ENCODE measurements at places on chromosomes 12 and 14.

DNA sequence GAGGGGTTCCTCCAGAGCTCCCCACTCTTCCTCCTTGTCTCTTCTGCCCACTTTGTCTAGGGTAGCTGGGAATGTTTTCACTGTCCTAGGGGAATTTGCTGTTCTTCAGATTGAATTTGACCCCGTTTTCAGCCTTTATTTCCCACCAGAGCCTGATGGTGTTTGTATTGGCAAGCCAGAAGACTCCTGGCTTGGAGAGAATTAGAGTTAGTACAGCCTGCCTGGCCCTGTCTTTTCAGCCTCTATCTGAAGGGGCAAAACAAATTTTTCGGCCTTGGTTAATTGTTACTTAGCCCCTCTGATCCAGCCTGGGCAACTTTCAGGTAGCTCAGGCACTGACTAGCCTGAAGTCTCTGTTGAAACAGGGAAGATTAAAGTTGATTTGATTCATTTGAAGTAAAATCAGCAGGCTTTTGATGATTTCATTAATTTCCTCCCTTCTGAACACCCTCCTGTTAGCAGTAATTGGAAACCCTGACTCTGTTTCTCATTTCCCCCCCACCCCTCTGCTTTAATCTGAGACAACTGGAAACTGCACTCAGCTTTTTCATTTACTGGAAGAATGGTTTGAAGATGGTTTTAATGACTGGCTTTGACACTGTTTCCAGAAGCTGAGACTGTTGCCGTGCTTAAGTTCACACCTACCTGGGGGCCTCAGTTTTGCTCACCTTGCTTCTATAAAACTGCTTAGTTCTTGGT, 63.3 kb downstream of the SUSD6 start:
- DNase-seq = peak; percentile 33

- DNase-seq = no peak
Measured at GRCh38 chr14:27623782-27624181, 1025.9 kb upstream of the NOVA1 start.

- no peak for DNase-seq
Measured at GRCh38 chr12:659090-659683, 4.1 kb downstream of the NINJ2 start.

- no peak for DNase-seq
Measured at GRCh38 chr14:102325791-102326345, 6.3 kb downstream of the ZNF839 start.

GRCh38 chr12:110733900-110734299, 8.8 kb downstream of the PPP1CC start:
- DNase-seq = no peak

GRCh38 chr14:94171208-94171607, 2.9 kb upstream of the PPP4R4 start:
- DNase-seq = no peak

DNA sequence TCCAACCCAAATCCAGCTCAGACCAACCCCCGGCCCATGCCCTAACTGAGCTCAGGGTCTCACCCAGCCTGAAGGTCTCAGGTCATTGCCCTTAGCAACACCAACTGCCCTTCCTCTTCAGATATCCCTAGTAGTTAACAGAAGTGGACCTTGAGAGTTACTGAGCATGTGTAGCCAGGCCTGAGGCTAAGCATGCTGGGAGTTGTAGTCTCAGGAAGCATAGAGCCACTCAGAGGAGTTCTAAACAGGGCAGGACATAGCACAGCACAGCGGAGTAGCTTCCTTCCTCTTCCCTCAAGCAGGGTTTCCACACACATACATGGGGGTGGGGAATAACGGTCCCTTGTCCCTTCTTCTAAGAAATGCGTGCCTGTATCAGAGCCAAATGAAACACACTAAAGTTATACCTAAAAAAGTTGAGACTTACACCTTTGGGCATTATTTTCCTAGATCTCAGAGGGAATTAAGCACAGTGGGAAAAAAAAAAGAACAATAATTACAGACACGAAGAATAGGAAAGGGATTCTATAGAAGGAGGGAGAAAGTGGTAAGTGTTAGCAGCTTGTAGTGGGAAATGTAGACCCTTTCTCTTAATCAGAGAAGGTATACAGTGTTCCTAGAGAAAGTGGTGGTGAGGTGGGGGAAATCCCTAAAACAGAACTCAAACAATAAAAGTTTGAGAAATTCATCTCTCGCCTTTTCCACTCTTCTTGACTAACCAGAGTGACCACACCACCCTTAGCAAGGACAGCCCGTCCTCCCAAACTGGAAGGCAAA, 4.4 kb downstream of the KMT2D start:
- DNase-seq = peak; percentile 32

GRCh38 chr14:49418789-49419188, 167.4 kb downstream of the RPS29 start:
- DNase-seq = no peak

DNA sequence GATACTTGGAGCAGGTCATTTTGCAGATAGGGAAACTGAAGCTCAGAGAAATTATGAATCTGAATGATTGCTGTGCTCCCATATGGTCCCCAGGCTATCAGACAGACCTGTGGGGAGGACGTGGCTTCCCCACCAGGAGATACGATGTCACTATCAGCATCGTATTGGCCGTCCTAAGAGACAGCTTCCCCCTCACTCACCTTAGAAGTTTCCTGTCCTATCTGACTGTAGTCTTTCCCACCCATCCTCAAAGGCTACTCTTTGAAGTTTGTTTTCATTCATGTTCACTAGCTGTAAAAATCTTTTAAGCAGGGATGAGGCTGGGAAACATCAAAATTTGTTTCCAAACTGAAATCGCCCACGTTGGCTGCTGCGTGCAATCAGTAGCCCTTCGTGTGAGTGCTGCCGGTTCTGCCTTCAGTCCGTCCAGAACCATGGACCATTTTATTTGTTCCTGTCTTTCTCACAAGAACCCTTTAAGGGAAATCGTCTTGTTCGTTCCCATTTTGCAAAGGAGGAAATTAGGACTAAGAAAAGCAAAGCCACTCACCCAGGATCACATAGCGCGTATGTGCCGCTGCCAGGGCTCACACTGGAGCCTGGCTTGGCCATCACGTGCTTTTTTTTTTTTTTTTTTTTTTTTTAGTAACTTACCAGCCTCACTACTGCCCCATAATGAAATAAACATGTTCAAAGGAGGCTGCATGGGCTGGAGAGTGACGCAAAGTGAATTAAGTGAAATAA, 1.0 kb upstream of the KDM2B start:
- DNase-seq = no peak

GRCh38 chr14:69046476-69046860, 67.4 kb upstream of the ACTN1 start:
- DNase-seq = no peak

DNA sequence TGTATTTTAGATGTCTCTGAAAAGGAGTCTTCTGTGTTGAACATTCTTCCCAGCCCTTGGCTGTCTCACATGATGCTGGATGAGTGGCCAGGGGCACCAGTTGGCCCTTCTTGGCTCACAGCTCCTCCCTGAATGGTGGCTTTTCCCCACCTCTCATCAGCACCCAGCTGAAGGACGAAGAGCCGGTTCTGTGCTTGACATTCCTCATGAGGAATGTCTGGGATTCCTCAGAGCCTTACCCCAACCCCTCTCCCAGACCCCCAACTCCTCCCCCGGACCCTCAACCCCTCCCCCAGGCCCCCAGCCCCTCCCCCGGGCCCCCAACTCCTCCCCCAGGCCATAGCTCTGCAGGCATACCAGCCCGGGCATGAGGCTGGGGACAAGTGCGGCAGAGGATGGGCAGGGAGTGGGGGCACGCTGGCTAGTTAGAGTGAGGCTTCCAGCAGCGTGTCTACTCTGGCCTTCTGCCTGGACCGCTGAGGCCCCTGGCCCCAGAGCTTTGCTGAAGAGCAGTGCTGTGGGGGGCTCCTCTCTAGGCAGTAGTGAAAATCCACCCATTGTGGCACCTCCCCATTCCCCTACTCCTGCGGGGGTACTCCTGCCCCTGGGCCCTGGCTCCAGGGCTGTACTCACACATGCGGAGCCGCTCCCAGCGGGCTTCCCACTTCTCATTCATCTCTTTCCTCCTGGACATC, 64.3 kb downstream of the PLEKHG3 start:
- DNase-seq = no peak

- no peak for DNase-seq
Measured at GRCh38 chr14:50230701-50231474, 490 bp downstream of the SOS2 start.

- DNase-seq = no peak
Measured at GRCh38 chr12:20211981-20212421, 156.3 kb upstream of the PDE3A start.

DNA sequence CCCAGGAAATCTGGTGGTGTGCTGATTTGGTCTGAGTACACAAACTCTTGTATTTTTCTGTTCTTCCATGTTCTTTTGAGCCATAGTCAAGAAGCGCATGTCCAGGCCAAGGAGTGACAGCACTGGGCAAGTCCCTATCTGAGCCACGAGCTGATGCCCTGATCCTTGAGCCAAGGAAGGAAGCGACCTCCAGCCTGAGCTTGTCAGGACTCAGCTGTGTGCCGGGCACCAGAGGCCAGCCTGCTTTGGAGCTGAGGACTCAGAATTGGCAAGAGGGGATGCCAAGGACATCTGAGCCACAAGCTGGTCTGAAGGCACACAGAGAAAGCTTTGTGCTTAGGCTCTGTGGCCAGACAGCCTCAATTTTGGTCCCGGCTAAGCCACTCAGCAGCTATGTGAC, 52.6 kb downstream of the GALNT16 start:
- no peak for DNase-seq

DNA sequence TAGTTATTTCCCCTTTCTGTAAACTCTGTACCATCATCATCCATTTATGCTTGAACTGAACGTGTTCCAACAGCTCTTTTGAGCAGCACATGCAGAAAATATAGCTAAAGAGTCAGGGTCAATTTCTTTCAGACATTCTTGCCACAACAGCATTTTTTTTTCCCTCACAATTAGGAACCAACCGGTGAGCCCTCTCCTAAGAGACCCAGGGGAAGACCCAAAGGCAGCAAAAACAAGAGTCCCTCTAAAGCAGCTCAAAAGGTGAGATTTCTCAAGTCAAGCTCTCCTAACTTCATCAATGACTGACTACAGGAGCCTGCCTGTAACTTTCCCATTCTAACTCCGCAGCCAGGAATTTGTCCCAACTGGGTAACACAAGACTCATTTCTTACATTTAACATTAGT, 3.5 kb downstream of the HMGA2 start:
- DNase-seq = no peak

DNA sequence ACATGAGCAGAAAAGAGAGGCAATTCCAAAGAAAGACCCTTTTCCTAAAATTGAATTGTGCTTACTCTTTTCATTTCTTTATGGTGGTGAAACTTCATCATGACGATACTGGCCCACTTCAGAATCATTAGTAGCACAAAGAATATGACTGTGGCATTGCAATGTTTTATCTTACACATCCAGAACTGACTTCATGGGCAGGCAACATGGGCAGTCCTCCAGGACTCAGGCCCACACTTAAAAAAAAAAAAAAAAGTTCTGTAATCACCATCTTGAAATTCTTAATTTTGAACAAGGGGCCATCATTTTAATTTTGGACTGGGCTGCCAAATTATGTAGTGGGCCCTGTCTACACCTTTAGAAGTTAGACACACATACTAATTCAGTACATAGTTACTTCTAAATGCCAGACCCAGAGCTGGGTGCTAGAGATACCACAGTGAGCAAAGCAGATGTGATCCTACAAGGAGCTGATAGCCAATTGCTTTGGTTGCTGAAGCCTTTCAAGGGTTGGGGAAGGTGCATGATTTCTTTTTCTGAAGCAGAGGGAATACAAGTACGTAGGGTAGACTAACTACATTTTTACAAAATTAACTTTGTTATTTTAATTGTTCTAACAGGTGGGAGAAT, 35.2 kb downstream of the HELB start:
- no peak for DNase-seq

- no peak for DNase-seq
Measured at GRCh38 chr14:57712102-57712501, 153.8 kb downstream of the SLC35F4 start.

DNA sequence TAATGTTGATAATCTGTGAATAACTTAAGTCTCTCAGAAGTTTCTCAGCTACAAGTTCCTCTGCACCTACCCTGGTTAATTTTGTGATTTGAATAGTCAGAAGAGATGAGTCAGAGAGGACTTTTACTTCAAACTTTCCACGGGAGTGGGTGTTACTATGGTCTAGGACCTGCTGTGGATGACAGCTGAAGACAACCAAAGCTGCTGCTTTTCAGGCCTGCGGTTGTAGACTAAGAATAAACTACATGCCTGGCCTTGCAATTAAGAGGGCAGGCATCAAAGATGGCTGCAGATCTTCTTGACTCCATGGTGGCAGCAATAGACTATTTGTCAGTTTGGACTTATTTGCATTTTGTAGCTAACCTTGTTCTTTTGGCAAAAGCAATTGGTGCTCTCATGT, 227.1 kb upstream of the KRR1 start:
- peak; percentile 3 for DNase-seq

- no peak for DNase-seq
Measured at GRCh38 chr14:63288853-63289252, 29.9 kb downstream of the GPHB5 start.

GRCh38 chr12:18589316-18589715, 148.5 kb downstream of the PLCZ1 start:
- no peak for DNase-seq
